ENCODE measurements at places on chromosomes 16 and 17. TPM values are rescaled to one million over a fixed set of nuclear protein-coding genes. Genes with fewer than 3 reads are reported as not detected.

The OTOP2 gene
- total RNA-seq: not detected

The HEATR9 gene
- not detected for total RNA-seq

The CORO6 gene
- 9.7 TPM for total RNA-seq

The KRT15 gene
- total RNA-seq: 70.4 TPM

The CLEC18A gene
- 0.46 TPM for total RNA-seq

The CD300H gene
- not detected for total RNA-seq
